ENCODE measurements at places on chromosomes 4 and X.

GRCh38 chrX:118780911-118781310 lies 42.7 kb upstream of the ZCCHC12 start:
- no peak for DNase-seq

DNA sequence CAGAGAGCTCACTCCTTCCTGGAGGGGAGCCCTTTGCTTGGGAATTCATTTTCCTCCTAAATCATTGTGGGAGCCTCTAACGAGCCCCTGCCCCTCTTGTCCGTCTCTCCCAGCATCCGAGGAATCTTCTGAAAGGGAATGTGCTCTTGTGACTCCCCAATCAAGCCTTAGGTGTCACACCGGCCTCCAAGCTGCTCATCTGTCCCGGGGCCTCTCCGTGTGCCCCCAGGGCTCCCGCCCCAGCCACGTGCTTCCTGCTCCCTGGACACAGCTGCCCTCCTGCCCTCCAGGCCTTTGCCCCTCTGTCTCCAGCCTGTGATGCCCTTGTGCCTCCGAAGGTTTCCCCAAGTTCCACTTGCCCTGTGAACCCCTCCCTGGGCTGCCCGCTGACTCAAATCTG lies 239.8 kb downstream of the AFAP1 start:
- no peak for DNase-seq

DNA sequence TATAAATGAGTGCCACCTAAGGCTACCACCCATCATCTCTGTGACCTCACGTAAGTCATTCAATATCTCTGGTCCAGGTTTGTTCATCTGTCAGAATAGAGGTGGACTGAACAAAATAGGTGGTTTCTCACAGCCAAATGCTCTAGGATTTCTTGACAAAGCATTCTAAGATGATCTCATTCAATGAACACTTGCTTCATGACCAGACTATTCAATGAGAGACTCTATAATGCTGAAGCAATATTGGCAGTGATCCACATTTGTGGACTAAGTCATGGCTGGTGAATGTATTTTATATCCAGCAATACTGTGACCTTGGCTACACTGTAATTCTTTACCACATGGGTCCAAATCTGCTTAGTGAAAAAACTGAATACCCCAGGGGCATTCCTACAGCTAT lies 37.9 kb downstream of the LDB2 start:
- DNase-seq: no peak

DNA sequence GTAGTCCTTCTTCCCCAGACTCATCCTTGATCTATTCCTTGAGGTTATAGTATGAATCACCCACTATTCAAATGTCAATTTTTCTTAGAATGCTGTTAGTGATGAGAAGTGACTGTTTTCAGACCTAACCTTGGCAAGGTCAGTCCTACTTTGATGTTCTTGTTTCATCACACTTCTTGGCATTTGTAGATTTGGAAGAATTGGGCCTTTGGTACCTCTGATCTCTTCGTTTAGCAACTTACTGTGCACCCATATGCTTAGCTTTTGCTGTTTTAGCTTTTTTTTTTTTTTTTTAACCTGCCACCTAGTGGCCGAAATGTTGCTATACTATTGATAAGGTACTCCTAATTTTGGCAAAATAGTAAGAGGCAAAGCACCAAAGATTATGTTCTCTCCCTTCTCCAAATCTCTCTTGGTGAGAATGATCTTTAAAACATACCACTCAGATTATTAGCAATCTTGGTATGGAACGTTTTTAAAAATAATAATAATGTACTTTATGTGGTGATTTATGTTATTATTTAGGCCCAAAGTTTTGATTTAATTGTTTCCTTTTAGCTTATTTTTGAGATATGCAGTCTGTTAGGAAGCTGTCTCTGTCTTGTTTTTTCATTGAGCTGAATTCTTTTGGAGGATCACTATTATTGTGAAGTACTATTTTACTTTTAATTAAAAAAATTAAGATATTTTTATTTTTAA lies 16.6 kb downstream of the DCK start:
- DNase-seq: peak; percentile 27

DNA sequence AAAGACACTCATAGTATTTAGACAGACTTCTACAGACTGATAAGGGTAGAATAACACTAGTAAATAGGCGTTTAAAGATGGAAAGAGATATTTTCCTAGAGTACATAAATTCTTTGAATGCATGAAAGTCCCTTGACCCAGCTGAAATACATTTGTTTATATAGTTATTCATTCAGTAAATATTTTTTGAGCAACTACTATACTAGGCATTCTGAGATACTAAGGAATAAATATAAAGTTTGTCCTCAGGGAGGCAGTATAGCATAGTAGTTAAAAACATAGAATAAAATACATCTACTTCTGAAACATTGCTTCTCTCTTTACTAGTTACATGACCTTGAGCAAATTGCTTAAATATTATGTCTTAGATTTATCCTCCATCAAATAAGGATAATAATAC lies 27.4 kb downstream of the HMGN5 start:
- DNase-seq: no peak

- DNase-seq: no peak
These were observed 109.0 kb upstream of the RAPGEF2 start for GRCh38 chr4:158993891-158994290.

DNA sequence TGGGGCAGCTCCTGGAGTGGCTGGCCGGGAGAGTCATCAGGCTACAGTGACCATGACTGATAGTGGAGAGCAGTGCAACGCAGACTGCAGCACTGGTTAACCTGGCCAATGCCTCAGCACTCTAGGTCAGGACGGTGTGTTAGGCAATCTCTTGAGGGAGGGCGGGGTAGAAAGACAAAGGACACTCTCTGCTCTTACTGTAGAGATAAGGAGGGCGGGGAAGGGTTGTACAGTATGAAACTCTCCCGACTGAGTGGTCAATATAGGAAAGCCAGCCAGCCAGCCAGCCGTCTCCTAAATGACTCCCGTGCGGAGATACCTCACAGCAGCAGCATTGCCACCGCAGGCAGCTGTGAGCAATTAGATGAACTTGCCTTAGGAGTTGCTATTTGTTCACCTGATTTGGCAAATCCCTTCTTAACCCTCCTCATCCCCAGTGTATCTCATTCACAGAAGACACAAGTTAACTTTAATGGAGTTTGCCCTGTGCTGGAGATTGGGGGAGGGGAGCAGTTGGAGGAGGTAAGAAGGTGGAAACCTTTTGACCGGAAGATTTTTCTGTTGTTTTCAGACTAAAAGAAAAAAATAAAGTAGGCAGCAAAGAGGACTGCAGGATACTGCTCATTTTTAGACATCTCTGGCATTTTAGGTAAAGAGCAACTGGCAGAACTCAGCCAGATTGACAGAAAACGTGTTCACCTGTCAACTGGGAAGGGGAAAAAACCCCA lies 330.5 kb downstream of the HNRNPD start:
- no peak for DNase-seq

DNA sequence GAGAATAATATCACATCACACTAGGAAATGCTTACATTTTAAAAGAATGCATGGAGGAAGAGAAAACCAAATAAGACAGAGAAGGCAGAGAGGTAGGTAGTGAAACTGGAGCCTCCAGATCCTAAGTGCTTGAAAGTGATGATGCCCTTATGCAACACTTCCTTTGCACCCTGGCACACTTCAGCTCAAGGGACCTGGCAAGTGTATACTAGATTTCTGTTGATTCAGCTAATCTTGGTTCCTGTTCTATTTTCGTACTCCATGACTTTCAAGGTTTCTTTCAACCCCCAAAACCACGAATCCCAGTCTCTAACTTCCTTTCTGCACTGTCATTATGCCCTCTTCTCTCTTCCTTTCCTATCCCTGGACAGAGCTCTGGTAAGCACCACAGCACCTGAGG lies 36.9 kb upstream of the SH3KBP1 start:
- DNase-seq: no peak

- peak; percentile 66 for DNase-seq
These were observed 138.3 kb downstream of the PCDH18 start for GRCh38 chr4:137394018-137394417.

GRCh38 chr4:11367371-11367770 lies 61.3 kb downstream of the HS3ST1 start:
- DNase-seq: peak; percentile 7

DNA sequence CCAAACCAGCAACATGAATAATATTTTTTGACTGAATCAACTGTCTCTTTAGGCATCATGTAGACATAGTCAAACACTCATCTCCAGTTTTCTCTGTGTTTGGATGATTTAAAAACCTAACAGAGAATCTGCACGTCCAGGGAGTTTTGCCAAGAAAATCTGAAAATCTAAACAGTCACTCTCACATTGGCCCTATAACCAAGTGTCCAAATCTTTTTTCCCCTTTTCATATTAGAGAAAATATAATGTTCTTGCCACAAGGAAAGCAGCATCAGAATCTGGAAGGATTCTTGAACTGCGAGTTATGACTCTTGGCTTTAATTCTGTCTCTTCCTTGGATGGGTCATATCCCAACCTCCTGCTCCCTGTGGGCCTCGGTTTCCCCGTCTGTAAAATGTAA lies 8.8 kb upstream of the CHRDL1 start:
- DNase-seq: no peak

Data from NCI-H2081 (cell line).